Fibroblast of mammary gland (primary cell): ENCODE measurements at places on chromosomes 6 and 20.

GRCh38 chr6:146974351-146974750 is 229.9 kb upstream of the STXBP5 start:
- no peak for DNase-seq

GRCh38 chr6:44169154-44169553 is 10.5 kb downstream of the CAPN11 start:
- DNase-seq: peak; percentile 17

DNA sequence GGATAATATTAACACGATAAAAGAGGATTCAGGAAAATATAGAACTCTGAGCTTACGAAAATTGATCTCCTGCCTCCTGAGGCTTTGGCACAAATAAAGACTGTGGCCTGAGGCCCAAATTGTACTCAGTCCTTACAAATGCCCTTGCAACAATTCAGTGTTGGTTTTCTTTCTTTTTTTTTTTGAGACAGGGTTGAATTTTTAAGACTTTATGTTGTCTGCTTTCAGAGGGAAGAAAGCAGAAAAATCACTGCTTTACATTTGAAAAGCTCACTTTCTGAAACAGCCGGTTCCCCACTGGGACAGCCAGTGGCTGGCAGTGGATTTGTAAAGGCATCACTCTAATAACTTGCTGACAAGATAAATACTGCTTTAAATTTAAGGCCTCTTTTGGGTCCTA is 290.5 kb downstream of the SLC35F1 start:
- no peak for DNase-seq

DNA sequence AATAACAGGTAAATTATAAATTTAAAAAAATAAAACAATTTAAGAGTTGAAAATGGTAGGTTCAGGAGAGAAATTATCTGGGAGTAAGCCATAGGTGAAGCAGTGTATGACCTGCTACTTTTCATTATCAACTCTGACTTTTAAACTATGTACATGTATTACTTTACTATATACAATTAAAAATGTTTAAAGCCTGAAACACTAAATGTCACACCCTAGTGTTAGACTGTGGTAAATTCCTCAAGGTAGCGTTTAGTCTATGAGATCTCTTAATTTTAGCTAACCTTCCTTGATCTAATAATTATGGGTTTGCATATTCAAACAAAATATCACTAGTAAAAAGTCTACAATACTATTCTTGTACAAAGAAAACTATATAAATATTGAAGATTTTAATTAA is 22.3 kb upstream of the TBC1D32 start:
- no peak for DNase-seq

- DNase-seq: no peak
Observed at GRCh38 chr6:6656287-6656686, 67.8 kb downstream of the LY86 start.

- DNase-seq: no peak
Observed at GRCh38 chr6:28235912-28236452, 10.9 kb downstream of the ZSCAN9 start.

DNA sequence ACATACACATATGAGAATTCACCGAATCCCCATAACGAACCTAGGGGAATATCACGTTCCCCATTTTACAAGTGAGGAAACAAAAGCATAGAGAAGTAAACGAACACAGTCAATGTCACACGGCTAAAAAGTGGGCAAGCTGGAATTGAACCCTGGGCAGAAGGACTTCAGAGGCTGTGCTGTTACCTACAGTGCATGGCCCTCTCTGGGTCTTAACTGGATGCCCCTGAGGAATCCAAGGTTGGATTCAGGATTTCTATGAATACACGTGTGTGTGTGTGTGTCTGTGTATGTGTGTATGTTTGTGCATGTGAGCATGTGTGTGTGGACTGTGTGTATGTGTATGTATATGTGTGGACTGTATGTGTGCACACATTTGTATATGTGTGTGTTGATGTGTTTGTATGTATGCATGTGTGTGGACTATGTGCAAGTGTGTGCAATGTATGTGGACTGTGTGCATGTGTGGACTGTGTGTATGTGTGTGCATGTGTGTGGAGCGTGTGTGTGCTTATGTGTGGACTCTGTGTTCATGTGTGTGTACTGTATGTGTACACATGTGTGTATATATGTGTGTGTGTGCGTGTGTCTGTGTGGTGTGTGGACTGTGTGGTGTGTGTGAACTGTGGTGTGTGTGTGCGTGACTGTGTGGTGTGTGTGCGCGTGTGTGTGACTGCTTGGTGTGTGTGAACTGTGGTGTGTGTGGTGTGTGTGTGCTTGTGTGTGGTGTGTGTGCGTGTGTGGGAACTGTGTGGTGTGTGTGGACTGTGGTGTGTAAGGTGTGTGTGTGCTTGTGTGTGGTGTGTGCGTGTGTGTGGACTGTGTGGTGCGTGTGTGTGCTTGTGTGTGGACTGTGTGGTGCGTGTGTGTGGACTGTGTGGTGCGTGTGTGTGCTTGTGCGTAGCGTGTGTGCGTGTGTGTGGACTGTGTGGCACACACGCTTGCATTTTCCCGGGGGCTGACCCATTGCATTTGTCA is 49.0 kb downstream of the HNF4A start:
- no peak for DNase-seq

GRCh38 chr6:43634702-43635303 is 837 bp upstream of the MAD2L1BP start:
- no peak for DNase-seq

DNA sequence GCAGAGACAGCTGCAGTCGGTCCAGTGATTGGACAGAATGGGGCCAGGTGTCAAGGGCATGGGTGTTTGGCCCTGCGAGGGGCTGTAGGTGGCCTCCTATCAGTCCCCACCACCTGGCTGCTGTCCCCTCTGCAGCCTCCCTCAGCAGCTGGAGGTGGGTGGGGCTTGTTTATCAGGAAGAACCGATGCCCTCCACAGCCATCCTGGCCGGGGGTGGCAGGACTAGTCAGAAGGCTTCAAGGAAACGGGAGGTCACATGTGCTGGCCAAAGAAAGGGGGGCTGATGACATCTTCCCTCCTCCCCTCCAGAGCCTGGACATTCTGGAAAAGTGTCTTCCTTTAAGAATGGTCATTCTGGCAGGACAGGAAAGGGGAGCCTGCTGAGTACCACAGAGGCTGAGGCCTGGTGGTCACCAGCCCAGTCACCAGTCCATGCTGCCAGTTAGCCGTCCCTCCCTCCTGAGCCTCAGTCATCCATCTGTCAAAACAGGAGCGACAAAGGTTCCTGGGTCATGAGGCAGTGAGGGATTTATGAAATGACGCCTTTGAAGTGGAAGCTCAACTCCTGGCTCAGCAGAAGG is 4.1 kb downstream of the FAM210B start:
- peak; percentile 36 for DNase-seq
